ENCODE measurements at places on chromosomes 4 and X.

DNA sequence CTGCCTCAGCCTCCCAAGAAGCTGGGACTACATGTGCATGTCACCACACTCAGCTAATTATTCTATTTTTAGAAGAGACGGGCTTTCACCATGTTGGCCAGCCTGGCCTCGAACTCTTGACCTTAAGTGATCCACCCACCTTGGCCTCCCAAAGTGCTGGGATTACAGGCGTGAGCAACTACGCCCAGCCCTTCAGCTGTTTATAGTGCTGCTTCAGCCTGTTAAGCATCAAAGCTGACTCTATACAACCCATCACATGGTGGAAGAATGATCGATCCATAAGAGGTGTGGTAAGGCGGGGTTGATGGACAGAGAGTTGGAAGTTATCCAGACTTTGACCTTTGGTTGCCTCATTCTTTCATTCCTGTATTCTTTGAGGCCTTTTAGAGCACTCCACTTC is 56.2 kb upstream of the RAPGEF2 start:
- no peak for DNase-seq

GRCh38 chrX:154409222-154409871 is at the start of gene DNASE1L1:
DNASE1L1 (minus strand) TSS chrX:154409254; CDS start chrX:154405568, 3,686 bp downstream.
- DNase-seq = peak; percentile 33

DNA sequence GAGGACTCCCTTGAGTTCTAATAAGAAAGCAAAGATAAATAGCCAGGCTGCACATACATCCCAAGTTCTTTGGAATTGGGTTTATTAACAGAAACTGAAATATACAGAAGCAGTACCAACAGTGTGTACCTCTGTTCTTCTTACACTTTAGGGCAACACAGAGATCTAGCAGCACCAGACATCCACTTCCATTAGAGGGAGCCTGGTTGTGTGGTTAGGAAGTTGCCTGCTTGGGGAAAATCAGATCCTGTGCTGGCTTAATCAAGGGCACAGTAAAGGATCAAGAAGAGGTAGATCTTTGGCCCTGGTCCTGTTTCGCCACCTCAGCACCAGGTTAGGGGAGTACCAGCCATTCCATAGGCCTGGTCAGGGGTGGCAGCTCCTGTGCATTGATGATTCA is 231.1 kb upstream of the ARHGAP24 start:
- DNase-seq = no peak

DNA sequence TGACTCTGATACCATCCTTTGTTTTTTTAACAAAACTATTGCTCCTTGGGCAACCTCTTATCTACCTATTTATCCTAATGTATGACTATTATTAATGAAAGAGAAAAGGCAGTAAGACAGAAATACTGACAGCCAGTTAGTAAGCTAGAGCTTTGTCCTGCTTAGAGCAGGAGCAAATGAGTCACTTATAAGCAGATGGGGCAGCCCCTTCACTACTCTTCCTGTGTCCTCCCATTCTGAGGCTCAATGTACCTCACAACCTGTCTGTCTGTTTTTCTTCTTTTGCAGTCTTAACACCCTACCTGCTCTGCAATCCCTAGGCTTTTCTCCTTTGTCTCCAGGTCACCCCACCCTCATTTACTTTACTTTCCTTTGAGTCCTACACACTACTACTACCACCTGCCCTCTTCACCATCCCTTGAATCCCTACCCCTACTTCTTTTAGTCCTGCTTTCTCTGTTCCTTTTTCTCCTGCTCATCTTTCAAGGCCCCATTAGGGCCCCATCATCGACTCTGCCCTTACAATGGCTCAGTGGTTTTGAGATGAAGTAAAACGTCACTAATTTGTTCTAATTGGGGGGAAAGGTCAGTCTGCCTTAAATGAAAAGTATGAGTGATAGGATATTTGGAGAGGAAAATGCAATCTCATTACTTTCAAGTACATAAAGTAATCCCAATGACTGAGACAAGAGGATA is 294.3 kb downstream of the GUCY2F start:
- DNase-seq = no peak

DNA sequence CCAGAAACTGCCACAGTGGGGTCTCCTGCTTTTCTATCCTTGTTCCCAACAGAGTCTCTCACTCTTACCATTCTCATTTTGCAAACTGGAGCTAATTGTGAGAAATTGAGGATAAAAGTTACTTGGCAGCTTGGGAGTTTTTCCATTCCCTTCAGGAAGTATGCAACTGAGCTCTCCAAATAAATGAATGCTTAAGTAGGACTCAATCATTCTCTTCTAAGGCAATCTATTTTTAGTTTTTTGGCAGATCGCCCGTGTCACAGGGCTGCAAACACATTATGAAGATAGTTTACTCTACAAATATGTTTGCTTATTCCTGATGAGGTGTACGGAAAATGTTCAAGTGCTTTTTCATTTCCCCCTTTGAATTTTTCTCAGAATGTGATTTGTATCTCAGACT is 5.3 kb downstream of the ASB11 start:
- DNase-seq = no peak

DNA sequence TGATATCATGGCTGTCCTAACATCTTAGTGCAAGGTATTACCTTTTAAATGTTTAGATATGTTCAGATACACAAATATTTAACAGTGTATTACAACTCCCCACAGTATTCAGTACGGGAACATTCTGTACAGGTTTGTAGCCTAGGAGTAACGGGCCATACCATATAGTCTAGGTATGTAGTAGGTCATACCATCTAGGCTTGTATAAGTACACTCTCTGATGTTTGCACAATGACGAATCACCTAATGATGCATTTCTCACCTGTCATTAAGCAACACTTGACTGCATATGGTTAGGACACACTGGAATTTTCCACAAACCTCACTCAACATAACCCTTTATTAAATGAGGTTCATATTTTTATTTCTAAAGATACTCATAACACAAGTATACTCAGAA is 67.7 kb downstream of the THOC2 start:
- DNase-seq = no peak

- no peak for DNase-seq
Measured at GRCh38 chrX:118187100-118187499, 70.5 kb upstream of the KLHL13 start.

GRCh38 chrX:34879886-34880285 is 62.7 kb upstream of the FAM47B start:
- DNase-seq = no peak

GRCh38 chr4:172188248-172188988 is 375.2 kb downstream of the GALNTL6 start:
- DNase-seq = no peak

GRCh38 chr4:186190581-186191199 is 677 bp upstream of the CYP4V2 start:
- DNase-seq = peak; percentile 31

DNA sequence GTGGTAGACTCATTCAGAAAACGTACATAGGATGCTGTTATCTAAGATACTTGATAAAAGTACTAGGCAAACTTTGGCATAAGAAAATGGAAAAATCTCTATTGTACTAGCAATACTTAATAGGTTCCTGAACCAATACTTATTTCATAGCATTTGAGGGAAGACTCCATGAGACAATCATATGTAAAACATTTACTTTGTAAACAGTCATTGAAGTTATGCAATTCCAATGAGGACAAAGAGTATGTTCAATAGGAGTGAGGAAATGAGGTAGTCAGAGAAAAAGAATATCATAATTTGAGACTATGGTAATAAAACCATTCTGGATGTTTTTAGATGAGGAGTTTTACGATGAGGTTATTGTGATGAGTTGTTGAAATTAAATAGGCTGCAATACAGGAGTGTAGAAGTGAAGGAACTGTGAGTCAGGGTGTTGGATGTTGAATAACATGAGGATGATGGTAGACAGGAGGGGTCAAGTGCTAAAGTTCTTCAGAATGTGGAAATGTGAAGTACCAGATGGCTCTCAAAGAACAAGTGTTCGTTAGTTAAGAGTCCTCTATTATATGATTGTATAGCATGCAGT is 397.9 kb downstream of the PPP3CA start:
- no peak for DNase-seq

GRCh38 chrX:39196192-39197102 is 395.2 kb downstream of the MID1IP1 start:
- no peak for DNase-seq

- no peak for DNase-seq
Measured at GRCh38 chr4:137238456-137239162, 293.7 kb downstream of the PCDH18 start.

DNA sequence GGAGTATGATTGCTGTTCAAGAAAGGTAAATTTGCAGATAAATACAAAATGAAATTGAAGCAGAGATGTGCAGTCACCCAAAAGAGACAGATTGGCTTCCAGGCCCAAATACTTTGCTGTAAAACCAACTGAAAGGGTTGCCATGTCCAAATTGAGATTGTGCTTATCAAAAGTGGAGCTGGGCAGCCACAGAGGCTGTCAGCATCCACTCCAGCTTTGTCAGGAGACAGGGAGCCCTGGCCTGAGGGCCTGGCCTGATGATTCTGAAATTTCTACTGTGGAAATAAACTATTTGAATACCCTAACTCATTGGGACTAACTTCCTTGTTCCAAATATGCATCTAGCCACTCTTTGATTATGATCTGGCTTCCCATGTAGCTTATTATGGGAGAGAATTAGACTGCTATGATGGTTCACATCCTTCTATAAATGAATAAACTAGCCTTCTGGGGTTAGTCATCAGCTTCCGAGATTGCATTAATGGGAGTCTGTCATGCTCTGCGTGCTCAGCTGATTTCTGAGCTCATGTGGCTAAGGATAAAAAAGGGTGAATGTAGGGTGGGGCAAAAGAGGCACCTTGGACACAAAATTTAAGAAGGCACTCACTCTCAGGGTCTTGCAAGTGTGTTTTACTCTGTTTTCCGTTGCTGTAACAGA is 48.2 kb downstream of the SLC34A2 start:
- DNase-seq = no peak

DNA sequence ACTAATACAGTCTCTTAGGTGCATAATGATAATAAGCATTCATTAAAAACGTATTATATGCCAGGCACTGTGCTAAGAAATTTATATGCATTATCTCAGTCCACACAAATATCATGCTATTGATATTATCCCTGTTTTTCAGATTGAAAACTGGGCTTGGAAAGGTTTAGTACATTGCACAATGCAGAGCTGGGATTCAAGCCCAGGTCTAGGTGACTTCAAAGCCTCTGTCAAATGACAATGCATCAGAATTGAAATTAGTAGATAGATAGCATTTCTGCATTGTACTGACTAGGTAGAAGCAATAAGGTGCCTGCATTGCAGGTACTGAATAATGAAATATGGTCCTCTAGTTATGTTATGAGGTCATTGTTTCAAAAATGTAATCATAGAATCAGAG is 18.2 kb upstream of the SCOC start:
- DNase-seq = no peak

DNA sequence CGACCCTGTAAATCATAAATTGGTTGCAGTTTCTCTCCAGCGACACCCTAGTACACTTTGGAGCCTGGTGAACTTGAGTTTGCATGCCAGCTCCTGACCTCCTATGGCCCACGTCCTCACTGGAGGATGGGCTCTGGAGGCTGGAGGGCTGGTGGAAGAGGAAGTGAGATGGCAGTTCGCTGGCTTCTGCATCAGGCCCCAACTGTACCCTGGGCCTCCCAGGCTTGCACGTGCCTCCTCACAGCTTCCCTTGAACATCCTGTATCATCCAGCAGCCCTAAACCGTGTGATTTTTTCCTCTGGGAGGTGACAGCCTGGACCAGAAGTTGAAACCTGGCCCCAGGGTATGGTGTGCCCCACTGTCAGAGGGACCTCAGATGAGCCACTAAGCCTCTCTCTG is 78.5 kb downstream of the HTRA3 start:
- no peak for DNase-seq

DNA sequence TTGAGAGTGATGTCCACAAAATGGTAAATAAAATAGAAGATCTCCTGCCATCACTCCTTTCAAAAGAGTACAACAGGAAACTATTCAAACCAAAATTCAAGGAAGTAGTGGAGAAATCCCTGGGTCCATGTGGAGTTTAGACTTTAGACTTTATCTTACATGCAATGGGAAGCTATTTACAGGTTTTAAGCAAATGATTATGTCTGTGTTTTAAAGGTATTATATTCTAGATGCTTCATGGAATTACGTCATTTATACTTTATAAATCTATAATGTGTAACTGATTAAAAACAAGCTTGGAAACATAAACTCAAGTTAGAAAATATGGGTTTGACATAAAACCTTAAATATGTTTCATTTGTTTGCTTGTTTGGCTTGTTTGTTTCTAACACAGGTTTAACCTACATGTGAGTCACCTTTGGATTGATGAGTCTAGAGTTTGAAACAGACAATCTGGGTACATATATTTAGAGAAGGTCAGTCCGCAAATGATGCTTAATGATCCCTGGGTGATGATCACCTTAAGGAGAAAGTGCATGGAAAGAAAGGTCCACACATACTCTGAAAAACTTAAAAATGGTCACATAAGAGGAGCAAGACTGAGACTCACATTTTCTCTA is 519.6 kb upstream of the AGA start:
- DNase-seq = no peak

DNA sequence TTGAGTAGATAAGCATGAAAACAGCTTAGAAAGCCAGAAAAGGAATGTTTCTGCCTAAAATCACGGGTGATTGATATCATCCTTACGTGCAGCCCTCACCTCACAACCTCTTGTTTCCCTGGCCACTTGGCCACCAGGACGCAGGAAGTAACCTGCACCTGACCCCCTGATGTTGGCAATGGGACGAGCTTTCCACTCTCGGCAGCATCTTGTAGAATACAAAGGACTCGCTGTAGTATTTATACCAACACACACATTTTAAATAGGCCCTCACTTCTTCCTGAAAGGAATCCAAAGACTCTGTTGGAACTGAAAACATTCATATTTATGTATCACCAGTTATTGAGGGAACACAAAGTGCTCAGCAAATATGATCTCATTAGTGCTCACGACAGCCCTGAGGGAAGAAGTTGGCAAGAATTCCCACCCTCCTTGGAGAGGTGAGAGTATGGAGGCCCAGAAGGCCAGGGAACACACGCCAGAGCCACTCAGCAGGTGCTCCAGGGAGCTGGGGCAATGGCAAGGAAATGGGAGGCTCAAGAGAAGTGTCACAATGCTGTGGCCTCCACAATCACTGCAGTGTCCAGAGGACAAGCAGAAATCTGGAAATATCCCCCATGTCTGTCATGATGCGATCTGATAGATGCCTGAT is 103.3 kb upstream of the KIT start:
- no peak for DNase-seq

DNA sequence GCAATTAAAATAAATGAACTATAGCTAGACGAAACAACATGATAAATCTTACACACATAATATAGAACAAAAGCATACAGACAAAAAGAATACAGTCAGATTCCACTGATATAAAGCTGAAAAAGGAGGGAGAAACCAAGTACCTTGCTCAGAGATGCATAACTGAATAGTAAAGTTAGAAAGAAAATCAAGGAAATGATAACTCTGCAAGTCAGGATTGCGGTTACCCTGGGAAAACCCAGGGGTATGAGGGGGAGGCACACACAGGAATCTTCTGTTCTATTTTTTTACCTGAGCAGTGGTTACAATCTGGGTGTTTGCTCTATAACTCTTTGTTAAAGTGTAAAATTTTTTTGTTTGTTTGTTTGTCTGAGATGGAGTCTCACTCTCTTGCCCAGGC is 209.1 kb downstream of the CBR4 start:
- no peak for DNase-seq

DNA sequence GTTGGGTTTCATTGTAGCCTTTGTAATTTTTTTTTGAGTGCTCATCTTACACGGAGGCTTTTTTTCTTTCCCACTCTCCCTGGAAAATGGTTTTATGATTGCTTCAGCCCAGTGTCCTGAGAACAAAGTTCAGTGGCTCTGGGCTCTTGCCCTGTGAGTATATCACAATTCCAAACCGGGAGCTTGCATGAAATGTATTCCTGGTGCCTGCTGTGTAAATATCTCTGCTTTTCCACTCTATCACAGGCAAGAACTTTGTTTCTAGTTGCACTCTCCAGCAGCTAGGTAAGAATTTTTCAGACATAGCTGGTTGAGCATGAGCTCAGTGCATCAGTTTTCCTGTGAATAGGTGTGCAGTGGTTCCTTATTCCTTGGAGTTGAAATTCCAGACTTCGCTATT is 60.8 kb downstream of the SUPT20HL2 start:
- DNase-seq = no peak

Measured in stimulated activated CD8-positive, alpha-beta memory T cell treated with anti-CD3 and anti-CD28 coated beads, Interleukin-4, amount 100 ng/mL, for 24 hours (primary cell).